ENCODE measurements at places on chromosomes 16 and 17.

GRCh38 chr16:85644093-85644712 lies 31.1 kb downstream of the GSE1 start:
- no peak for DNase-seq

DNA sequence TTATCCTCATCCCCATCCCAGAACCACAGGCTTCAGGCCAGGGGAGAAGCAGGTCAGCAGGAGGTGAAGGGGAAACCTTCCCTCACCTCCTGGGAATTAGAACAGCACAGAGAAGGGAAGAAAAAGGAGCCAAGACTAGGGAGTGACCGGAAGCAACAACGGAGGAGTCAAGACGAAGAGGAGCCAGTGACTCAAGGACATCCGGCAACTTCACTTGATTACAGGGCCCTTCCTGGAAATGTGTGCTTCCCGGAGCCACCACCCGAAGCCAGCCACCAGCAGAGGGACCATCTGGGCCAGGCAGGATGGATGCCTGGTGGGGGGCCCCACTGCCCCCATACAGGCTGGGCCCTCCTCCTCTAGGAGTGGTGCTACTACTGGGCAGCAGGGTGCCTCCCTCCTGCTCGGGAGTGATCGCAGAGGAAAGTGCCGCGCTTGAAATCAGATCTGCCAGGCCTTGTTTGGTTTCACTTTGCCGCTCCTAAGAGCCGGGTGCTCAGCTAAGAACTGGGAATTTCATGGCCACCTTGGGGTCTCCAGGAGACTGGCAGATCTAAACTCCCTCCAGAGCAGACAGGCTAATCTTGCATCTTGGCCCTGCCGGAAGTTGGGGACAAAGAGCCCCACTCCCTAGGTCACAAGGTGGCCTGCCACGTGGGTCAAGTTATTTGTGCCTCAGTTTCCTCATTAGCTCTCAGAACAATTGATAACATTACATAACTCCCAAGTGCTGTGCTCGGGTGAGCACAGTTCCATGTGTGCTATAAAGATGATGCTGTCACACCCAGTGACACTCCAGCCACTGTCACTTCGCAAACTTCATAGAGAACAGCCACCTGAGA lies 6.6 kb downstream of the CDC42EP4 start:
- DNase-seq = peak; percentile 53

DNA sequence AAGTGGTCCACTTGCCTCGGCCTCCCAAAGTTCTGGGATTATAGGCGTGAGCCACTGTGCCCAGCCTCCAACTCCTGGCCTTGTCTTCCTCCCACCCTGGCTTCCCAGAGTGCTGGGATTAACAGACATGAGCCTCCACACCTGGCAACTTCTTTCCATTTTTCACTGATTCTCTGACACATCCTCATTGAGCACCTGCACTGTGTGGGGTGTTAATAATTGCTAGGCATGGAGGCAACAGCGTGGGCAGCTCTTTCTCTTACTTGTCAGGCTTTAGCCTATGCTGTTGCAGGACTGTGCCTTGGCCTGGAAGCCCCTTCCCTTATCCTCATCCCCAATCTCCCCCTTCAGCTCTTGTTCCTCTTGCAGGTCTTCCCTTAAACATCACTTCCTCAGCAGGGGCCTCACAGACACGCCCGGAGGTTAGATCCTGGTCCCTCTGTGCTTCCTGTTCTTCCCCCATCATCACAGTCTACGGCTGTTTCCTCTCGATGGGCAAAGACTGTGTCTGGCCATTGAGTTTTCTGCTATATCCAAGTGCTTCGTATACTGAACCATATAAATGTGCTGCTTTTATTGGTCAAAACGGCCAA lies 7.9 kb downstream of the QPRT start:
- no peak for DNase-seq

- no peak for DNase-seq
Observed at GRCh38 chr17:79242873-79243602, 168.4 kb downstream of the ENGASE start.

DNA sequence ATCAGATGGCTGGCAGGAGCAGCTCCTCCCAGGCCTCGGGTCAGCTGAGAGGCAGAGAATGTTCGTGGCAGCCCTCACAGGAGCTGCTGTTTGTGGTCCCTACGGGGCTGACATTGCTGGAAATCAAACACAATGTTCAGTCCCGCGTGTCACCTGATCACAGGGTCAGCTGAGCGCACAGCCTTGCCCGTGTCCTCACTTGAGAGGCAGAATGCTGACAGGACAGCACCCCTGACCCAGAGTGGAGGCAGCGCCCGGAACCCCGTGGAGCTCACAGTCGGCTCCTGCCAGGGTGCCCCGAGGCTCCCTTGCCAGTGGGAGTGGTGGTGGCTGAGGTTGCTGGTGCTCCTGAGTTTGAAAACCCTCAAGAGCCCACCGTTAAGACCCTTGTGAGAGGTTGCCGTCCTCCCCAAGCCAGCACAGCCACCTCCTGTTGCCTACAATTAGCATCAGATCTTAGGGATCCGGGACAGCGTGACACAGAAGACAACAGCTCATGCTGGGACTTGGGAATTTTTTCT lies 3.6 kb upstream of the CHMP6 start:
- no peak for DNase-seq

DNA sequence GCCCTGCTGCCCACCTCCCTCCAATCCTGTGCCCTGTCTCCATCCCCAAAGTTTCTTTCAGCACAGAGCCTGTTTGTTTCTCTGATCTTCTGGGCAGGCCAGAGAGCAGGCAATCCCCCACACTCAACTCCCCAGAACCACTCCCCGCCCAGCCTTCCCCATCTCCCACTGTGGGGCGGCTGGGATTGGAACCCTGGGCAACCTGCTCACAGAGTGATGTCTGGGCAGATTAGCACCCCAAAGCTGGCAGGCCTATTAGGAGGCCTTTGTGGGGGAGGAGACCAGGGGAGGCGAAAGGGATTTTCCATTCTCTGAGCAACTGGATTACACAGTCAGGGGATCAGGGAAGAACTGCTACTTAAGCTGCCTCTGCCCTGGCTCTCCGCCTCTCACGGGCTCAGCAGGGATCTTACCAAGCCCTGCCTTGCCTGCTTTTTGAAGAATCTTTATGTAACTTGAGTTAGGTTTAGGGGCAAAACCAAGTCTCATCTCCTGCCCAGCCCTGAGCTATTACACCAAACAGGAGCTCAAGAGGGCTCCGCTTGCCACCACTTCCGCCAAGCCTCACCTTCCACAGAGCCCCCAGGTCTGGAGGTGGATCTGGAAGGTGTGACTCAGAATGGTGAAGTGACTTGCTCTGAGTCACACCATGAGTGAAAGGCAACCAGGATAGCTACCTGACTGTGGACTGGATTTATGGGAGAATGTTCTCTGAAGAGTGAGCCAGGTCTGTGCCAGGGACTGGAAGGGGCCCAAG lies 16.0 kb upstream of the LHX1 start:
- DNase-seq = no peak

DNA sequence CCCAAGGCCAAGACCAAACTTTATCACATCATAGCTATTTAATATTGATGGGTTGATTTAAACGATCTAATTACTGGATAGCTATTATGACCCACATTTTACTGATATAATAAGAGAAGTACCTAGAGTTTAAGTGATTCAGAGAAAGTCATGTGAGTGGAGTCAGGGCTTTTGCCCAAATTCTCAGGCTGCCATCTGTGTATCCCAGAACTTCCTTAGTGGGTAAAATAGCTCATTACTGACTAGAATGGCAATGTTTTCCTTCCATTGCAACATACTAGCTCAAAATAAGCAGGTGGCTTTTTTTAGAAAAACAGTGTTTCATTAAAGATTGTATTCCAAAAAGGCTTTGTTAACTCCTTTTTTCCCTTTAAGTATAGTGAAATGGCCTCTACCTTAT lies 113.9 kb upstream of the MAF start:
- no peak for DNase-seq

DNA sequence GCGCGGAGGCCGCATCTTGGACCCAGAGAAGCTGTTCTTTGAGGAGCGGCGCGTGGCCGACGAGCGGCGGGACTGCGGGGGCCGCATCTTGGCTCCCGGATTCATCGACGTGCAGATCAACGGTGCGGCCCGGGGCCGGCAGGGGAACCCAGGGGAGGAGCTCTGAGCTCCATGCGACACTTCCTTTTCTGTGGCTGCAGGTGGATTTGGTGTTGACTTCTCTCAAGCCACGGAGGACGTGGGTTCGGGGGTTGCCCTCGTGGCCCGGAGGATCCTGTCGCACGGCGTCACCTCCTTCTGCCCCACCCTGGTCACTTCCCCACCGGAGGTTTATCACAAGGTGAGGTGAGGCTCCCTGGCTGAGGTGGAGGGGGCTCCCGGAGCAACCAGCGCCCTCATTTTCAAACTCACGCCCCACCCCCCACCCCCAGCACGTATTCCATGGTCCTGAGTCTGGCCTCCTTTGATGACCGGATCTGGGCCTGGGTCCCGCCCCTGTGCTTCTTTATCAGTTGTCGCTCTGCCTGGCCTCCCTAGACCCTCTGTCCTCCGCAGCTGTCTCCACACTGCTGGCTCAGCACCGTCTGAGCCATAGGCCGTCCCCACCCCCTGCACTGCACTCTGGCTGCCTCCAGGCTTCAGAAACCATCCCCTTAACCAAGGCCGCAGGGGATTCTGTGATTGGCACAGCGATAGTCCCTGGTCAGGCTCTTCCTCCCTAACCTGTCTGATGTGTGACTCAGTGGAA lies 787 bp downstream of the AMDHD2 start:
- no peak for DNase-seq

- no peak for DNase-seq
Observed at GRCh38 chr16:86939609-86940008, 361.3 kb downstream of the FOXL1 start.

DNA sequence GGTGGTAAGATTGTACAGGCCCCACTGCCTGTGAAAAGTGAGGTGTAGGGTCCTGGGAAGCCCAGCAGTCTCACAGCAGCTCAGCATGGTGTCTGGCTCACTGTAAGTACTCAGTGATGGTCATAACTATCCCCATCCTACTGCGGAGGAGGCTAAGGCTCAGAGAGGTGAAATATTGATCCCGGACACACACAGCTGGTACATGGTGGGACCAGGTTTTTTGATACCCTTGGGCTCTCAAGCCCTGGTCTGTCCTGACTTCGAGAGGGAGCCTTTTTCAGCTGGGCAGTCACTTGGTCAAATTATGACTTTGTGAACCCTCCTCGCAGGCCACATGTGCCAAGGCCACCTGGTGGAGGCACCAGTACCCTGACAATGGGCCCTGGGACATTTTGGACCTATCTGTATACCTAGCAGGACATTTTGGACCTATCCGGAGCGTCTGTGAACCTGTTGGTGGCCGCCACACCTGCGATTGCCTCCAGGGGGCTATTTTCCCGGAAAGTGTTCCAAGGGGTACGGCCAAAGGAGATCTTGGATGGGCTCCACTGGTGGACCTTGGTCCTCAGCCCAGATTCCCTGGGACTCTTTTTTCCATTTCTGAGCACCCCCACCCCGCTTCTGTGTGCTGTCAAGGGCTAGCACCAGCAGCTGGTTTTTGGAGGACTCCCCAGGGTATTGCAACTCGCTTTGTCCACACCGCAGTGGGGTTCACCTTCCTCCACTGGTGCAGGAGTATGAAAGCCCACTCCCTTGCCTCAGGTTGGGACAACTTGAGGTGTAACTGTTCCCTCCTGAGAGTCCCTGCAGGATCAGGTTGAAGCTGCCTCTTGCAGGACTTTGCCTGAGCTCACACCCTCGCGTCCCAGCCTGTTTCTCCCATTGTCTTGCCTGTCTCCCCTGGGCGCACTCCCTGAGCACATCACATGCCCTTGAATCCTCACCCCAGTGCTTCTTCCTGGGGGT lies 83.6 kb upstream of the NKD1 start:
- peak; percentile 31 for DNase-seq

GRCh38 chr16:28981517-28981916 lies 3.3 kb upstream of the LAT start:
- DNase-seq = peak; percentile 55

DNA sequence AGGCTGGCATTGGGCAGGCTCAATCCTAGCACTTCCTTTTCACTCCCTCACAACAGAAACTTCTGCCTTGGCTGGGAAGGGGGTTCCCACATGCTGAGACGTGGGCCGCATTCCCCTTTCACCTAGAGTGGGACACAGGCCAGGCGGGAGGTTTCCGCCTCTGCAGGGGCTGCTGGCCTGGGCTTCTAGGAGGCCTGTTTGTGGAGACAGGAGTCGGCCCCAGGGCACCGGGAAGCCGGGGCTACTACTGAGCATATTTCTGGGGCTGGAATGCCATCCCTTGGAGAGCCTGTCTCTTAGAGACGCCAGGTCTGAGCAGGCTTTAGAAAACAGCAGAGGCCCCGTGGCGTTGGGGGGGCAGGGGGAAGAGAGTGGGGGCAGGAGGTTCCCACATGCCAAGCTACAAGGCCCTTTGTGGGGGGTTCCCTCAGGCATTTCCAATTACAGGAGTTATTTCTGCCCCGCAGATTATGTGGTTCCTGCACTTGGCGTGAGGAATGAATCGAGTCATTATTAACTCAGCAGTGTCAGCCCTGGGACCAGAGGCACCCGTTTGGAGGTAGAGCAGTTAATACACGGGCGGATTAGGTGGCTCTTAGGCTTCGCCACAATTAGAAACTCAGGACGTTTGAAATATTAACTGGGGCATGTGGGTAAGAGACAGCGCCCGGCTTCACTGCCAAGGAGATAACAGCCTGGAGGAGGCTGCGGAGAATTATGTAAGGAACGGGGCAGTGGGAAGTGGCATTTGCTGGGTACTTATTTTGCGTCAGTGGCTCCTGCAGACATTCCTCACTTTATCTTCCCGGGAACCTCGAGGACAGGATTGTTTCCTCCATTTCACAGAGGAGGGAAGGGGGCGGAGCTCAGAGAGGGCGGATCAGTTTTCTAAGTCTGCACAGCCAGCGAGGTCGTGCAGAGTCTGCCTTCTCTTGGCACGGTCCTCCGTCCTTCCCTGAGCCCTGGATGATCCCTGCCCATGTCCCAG lies 162.5 kb downstream of the MAF start:
- DNase-seq = no peak

DNA sequence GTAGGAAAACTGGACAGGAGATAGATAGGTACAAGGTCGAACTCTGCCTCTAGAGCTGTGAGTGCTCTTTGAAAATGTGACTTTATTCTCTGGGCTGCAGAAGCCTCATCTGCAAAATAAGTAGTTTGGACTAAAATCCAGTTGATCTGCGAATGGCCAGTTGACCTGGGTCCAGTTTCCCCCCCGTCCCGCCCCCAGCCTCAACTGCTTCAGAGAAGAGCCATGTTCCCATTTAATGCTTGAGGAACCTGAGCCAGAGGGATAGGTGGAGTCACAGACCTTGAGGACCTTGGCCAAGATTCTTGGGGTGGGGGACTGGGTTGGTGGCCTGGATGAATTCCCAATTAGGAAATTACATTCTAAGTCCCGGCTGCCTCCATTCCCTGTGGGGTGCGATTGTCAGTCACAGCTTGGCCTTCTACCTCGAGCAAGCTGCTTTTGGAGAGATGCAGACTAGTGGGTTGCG lies 14.1 kb downstream of the TBX2 start:
- DNase-seq = no peak

DNA sequence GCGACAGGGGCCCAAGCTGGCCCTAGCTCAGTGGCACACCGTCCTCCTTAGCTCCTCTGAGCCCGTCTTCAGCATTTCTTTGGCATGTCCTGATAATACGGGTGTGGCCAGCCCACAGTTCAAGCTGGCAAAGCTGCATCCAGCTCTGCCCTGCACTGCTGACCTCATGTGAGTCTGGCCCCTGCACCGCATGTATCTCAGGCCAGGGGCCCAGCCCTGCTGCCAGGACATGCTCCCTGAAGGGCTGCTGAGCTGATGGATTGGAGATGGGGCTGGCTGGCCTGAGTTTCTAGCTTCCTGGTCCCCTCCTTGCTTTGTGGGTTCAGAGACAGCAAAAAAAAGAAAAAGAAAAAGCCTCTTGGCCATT lies 2.4 kb downstream of the DOC2B start:
- no peak for DNase-seq

Data from HEK293T (cell line).